Pons (tissue), 1 donor: ENCODE measurements at places on chromosomes 2 and 18.

GRCh38 chr2:173963817-173964564, 1.2 kb downstream of the SP3 start:
- peak; percentile 82 for DNase-seq

DNA sequence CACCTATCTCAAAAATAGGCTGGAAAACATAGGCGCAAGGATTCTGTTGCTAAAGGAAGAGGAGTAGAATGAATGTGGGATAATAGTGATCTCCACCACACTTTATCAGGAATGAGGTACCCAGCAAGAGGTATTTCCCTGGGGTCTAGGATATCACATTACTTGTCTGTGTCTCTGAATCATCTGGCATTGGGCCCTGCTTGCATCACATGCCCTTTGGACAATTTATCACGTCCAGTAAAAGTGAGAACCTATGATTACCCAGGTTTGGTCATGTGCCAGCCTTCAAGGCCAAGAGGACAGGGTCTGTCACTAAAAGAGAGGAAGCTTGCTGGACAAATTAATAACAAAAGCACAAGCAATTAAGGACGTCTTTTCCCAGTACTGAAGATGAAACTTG, 11.4 kb upstream of the TRAPPC8 start:
- DNase-seq, result no peak

GRCh38 chr2:181203412-181203811, 223.0 kb downstream of the UBE2E3 start:
- DNase-seq, result no peak

DNA sequence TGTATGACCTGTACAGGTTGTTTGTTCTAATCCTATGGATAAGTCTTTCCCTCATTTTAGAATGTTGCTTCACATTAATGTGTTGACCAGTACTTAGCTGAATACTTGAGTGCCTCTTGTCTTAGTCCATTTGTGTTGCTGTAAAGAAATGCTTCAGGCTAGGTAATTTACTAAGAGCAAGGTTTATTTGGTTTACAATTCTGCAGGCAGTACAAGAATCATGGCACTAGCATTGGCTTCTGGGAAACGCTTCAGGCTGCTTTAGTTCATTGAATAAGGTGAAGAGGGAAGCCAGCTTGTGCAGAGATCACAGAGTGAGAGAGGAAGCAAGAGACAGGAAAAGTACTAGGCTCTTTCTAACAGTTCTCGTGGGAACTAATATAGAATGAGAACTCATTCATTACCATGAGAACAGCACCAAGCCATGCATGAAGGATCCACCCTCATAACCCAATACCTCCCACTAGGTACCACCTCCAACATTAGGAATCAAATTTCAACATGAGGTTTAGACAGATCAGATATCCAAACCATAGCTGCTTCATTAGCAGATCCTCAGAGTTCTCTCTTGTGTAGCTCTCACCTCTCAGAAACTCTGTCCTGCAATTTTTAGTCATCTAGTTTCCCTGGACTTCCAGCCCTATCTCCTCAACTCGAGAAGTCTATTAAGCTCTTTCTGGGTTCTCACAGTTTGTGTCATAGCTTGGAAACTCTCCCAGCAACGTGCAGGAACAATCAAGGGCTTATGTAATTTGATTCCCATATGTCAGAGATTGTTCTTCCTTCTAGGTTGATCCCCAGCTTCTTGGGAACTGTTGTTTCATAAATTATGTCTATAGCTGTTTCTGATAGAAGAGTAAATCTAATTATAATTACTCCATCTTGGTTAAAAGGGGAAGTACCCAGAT, 2082.3 kb upstream of the CELF4 start:
- no peak for DNase-seq

DNA sequence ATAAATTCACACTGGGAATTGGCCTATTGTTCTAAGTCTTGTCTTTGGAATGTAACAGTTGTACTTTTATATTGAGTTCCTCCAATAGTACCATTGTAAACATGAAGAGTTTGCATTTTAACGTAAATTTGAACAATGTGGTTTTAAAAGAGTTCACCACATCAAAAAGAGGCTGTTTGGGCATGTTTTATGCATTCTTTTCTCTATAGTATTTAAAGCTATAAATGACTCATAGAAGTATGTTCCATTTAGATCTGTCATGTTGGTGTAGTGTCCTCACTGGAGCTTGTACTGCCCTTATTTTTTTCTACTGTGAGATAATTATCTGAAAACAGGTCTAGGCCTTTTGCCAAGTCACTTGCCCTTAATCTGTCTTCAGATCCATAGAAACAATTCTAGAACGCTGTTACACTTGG, 141.9 kb downstream of the RHBDD1 start:
- peak; percentile 24 for DNase-seq

DNA sequence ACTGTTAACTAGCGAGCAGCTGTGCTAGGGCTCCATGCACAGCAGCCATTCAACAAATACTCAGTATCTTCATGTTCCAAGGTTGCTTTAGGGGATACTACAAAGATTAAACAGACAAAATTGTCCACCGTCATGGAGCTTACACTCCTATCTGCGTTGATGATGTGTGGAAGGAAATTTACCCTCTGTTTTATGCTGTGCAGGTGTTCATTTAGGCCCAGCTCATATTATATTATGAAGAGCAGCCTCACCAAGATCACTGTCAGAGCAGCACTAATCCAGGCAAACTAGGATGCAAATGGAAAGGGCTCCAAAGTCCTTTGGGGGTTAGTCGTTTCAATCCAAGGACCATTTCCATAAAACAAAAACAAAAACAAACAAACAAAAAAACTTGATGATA, 13.4 kb upstream of the WIPF1 start:
- no peak for DNase-seq
